H4 (cell line): ENCODE measurements at places on chromosomes 4 and X. TPM values are rescaled to one million over a fixed set of nuclear protein-coding genes. Genes with fewer than 3 reads are reported as not detected.

Gene IL2
- total RNA-seq = not detected in 2 replicates

GRCh38 chrX:44055638-44056037 lies 82.4 kb upstream of the NDP start:
- DNase-seq = no peak

DNA sequence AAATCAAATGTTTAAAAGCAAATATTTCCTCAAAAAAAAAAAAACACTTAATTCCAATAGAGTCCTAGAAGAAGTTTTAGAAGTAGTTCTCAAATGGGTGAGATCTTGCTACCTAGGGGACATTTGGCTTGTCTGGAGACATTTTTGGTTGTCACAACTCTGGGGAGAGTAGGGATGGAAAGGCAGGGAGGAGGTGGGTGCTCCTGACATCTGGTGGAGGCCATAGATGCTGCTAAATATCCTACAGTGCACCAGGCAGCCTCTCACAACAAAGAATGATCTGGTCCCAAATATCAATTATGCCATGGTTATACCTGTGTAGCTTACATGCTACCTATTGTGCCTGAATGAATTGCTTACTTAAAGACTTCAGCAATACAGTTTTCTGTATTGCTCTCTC lies 46.8 kb downstream of the CPE start:
- DNase-seq = no peak

- DNase-seq = no peak
Observed at GRCh38 chrX:138723301-138723700, 11.8 kb upstream of the FGF13 start.

Gene CCSER1
- total RNA-seq = 1.5 and 2.8 TPM in 2 replicates

GRCh38 chrX:134469486-134469885 lies 9.5 kb downstream of the HPRT1 start:
- no peak for DNase-seq

Gene FABP2
- not detected in 2 replicates for total RNA-seq

DNA sequence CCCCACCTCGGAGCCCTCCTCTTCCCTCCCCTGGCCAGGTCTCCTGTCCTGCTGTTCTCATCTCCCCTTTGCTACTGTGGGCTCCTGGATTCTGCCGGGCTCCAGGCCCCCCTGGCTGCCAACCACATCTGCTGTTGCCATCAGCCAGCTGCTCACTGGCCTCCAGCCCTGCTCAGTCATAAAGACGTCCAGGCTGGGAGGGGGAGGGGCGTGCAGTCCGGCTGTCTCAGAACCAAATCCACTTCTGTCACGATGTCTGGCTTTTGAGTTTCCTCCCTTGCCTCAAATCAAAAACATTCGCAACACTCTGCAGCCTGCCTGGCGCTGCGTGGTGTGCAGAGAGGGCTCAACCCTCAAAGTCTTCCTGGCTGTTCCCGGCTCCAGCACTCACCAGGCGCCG lies 7.1 kb downstream of the RASL11B start:
- DNase-seq = peak; percentile 27

- no peak for DNase-seq
Observed at GRCh38 chrX:15319075-15319474, 3.6 kb upstream of the ASB11 start.

- peak; percentile 72 for DNase-seq
Observed at GRCh38 chrX:107673933-107674479, 45.7 kb downstream of the PRPS1 start.

DNA sequence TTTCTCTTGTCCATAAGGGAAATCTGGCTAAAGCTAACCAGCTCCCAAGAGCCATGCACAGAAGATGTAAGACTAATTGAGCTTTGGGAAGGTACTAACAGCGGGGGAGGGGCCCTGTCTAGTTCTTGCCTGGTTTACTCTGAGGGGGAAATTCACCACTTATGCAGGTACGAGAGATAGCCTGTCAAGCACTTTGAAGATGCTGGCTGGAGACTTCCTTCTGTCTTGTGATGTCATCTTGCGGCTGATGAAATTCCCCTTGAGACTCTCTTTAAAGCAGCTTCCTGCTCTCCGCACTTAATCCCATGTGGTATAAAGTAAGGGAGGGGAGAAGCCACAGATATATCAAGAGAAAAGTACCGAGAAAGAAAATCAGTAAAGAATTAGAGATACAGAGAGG lies 345.3 kb downstream of the MAPK10 start:
- no peak for DNase-seq

GRCh38 chrX:136549226-136549625 lies 17.2 kb downstream of the VGLL1 start:
- DNase-seq = no peak

GRCh38 chr4:8837181-8837841 lies 34.3 kb downstream of the HMX1 start:
- DNase-seq = no peak

DNA sequence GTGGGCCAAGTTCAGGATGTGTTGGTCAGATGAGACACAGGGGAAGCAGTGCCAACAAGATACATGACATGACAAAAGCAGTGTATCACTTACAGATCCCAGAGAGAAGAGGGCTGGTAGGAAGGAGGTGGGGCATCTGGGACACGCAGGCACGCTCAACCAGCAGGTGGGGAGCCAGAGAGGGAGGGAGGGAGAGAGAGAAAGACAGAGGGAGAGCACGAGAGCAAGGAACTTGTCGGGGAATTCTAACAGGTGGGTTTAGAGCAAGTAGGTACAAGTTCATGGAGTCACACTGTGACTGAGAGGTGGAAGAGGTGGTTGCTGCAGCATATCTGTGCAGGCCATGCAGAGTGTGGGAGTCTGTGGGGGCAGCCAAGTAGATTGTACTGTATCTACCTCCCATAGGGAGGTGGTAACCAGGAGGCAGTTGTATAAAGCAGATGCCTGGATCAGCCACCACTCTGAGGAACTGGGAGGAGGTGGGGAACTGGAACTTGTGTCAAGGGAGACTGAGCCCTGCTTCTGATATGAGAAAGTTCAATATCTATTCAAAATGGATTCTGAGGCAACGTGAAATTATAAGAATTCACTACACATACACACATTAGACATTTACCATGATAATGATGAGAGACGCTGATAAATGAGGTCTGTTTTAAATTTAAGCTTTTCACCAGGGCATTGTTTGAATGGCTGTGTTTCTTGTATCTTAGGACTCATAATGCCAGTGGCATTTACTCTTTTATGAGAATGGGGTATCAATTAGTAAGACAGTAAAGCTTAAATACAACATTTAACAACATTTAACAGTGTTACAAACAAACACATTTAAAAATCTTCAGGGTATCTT lies 43.7 kb downstream of the BBS12 start:
- DNase-seq = no peak

GRCh38 chr4:143768007-143768591 lies 67.6 kb upstream of the FREM3 start:
- peak; percentile 74 for DNase-seq

- DNase-seq = no peak
Observed at GRCh38 chrX:65726715-65727114, 59.3 kb downstream of the MSN start.

Gene RTL9
- 0.04 and 0.15 TPM in 2 replicates for total RNA-seq

GRCh38 chr4:13892739-13893105 lies 265.2 kb upstream of the BOD1L1 start:
- DNase-seq = peak; percentile 13

DNA sequence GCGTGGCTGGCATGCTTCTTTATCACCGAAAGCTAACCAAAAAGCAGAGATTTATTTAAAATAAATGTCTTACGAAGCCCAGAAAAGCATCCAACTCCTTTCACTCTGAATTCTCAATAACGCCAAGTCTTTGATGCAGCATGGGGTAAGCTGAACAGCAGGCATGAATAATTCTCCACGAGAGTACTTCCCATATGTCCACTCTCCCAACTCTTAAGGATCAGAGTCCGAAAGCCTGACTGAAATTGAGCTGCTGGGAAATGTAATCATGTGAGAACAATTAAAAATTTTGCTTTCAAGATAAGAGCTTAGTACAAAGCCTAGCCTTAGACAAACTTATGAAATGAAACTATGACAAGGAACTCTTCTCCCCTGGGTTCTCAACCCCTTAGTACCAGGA lies 7.5 kb upstream of the SLC39A8 start:
- no peak for DNase-seq

Gene SFRP2
- 0.29 TPM in 1 of 2 replicates, not detected in the other for total RNA-seq

GRCh38 chr4:25401066-25401465 lies 24.0 kb downstream of the ANAPC4 start:
- DNase-seq = no peak

DNA sequence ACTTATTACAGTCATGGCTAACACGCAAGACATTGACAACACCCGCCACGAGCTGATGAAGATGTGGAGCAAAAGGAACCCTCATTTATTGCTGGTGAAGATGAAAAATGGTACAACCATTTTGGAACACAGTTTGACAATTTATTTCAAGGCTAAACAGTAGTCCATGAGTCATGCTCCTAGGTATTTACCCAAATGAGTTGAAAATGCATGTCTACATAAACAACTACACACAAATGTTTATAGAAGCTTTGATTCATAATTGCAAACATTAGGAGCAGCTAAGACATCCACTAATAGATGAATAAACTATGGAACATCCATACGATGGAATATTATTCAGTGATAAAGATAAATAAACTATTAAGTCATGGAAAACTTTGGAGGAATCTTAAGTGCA lies 580.1 kb downstream of the RAPGEF2 start:
- DNase-seq = peak; percentile 63

DNA sequence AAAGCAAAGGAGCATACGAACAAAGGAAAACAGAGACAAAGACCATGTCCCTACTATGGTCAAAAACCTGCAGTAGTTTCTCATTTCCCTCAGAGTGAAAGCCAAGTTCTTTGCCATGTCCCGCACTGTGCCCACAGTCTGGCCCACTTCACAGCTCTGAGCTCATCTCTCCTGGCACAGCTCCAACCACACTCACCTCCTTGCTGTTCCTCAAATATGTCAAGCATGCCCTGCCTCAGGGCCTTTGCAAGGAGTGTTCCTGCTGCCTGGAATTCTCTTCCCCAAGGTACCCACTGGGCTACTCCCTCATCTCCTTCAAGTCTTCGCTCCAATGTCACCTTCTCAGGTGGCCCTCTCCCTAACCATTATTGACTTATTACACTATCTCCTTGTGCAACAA lies 72.1 kb downstream of the COX18 start:
- peak; percentile 48 for DNase-seq

DNA sequence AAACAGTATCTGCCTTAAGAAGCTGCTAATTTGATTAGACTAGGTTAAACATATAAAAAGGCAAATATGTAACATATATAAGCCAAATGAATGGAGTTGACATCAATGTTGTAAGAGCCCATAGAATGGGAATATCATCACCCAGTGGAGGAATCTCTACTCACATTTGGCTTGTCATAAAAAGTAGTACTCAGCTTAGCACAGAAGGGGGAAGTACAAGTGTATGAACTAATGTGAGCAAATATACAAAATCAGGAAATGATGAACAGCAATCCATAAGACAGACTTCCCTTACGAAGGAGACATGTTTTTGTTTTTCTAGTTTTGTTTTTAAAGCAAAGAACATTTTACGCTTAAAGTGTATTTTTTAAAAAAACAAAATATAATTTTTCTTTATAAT lies 74.9 kb downstream of the MAB21L2 start:
- DNase-seq = no peak

DNA sequence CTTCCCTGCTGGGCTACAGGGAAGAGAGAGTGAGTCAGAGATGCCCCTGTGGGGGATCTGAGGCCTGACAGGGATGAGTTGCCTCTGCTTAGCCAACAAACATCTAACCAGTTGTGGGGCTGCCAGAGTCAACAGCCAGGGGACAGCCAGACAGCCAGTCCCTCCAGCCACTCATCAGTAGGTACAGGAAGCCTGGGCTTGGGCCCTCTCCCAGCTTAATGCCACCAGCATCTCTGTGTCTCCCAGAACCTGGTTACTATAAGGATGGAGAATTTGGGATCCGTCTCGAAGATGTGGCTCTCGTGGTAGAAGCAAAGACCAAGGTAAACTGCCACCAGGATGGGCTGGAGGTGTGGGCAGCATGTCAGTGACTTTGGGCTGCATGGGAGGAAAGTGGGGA lies 17.3 kb upstream of the SASH3 start:
- DNase-seq = no peak

DNA sequence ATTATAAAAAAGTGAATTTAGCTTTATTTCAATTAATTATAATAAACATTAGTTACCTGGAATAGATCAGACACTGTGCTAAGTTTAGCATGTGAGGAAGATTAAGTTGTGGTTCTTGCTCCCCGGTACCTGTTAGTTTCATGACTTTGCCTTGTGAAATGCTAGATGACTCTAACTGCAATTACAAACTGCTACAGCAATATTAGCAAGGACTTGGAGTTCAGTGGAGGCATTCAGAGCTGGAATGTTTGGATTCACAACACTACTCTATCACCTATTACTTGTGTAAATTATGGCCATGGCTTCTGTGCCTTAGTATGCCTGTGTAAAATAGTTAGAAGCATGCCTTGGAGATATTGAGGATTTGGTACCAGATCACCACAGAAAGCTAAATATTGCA lies 21.4 kb upstream of the ANXA10 start:
- DNase-seq = no peak

DNA sequence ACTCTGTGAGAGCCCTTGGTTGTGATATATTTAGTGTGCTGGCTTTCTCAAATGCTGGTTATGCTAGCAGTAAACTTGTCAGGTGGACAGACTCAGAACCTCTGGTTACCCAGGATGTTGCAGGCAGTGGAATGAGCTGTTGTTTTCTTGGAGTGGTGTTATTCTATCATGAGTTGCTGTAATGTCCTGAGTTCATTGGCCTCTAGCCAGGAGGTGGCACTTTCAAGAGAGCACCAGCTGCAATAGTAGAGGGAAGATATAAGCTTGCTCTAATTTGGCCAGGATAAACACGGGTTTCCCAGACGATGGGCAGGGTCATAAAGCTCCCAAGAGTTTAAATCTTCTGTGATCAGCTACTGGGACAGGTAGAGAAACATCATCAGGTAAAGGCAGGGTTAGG lies 95.0 kb upstream of the UBQLN2 start:
- no peak for DNase-seq

Gene CENPVL3
- total RNA-seq = 0.27 TPM in 1 of 2 replicates, not detected in the other

Gene DCAF8L1
- total RNA-seq = 0.14 TPM in 1 of 2 replicates, not detected in the other

GRCh38 chr4:148376151-148376550 lies 66.1 kb downstream of the NR3C2 start:
- peak; percentile 91 for DNase-seq

DNA sequence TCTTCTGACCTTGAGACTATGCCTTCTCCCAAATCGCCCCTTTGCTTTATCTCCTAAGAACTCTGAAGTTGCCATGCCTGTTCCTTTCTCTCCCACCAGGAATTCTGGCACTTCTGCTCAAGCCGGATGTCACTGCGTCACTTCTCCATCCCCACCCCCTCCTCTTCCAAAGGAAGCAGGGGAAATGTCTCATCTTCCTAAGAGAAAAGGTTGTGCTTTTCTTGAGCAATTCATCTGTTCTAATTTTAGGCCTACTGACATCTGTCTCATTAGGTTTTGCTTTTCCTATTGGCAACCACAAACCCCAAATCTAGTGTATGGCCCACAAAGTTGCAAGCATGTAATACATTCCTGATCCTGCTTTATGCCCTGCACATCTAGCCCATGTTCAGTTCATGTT lies 163.1 kb upstream of the PLAC1 start:
- no peak for DNase-seq

DNA sequence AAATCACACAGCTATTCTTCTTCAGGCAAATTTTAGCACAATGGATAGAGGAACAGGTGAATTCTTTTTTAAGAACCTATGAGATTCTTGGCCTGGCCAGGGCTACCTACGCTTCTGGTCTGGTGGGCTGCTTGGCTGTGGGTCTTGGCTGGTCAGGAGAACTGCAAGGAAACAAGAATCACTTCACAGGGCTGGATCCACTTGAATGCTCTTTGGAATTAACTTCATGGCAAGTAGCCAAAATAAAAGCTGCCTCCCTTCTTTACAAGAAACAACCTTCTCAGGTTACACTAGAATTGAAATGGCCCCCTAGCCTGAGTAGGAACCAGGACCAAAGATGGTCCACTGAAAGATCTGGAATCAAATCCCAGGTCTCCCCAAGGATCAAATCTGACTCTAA lies 519.1 kb downstream of the IQCM start:
- peak; percentile 7 for DNase-seq
